ENCODE measurements at places on chromosomes 5 and 9.

- DNase-seq: no peak
Measured at GRCh38 chr9:5326187-5326586, 13.5 kb downstream of the RLN1 start.

GRCh38 chr5:169296419-169297143, 4.4 kb downstream of the SLIT3 start:
- DNase-seq: no peak

DNA sequence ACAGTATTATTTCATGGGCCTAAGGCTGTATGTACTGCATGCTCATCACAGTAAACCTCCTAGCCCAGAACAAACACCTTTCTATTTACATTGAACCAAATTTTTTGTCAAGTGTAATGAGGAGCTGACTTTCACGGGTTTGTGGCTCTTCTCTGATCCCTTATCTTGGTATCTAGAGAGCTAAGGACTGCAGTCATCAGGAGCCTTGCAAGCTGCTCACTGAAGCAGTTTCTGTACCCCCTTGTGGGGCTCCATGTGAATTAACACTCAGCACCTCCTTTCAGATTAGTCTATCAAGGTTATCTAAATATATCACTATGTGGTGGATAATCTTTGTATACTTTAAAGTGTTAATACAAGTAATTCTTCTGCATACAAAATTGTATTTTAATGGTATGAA, 108.2 kb downstream of the AUH start:
- DNase-seq: no peak

- no peak for DNase-seq
Measured at GRCh38 chr5:96080557-96080956, 118.9 kb upstream of the ELL2 start.

DNA sequence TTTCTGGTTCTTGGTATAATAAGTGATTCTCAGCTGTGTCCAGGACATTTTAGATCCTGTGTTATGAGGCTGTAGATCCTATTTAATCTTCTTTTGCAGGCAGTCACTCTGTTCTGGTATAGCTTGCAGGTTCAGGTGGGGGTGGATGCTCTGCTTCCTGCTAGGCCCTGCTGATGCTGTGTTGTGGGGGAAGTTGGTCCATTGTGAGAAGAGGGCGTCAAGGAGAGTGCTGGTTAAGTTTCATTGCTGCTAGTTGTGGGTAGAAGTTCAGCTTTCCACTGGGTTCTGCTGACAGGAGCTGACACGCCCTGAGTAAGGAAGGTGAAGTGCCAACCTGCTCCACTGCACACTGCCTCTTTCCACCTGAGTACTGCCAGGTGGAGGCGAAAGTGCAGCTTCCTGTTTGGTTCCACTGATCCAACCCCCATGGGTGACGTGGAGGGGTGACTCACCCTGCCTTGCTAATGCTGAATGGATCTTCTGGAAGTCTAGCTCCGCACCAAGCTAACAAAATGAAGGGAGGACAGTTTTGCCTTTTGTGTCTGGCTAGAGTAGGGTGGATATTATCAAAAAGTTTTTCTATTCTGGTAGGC, 16.3 kb downstream of the NMRK1 start:
- no peak for DNase-seq

- no peak for DNase-seq
Measured at GRCh38 chr9:5446451-5447236, 3.7 kb upstream of the CD274 start.

- DNase-seq: no peak
Measured at GRCh38 chr5:26237489-26237888, 800.9 kb downstream of the CDH9 start.
